ENCODE measurements at places on chromosomes 6 and 20.

GRCh38 chr6:138287144-138287955, 69.1 kb upstream of the PBOV1 start:
- DNase-seq = no peak
- H3K36me3 ChIP-seq = no peaks in the 10 kb centered on the region
- no peak overlapping the region for H3K27ac ChIP-seq
- H3K4me1 ChIP-seq = no peaks in the 10 kb centered on the region

DNA sequence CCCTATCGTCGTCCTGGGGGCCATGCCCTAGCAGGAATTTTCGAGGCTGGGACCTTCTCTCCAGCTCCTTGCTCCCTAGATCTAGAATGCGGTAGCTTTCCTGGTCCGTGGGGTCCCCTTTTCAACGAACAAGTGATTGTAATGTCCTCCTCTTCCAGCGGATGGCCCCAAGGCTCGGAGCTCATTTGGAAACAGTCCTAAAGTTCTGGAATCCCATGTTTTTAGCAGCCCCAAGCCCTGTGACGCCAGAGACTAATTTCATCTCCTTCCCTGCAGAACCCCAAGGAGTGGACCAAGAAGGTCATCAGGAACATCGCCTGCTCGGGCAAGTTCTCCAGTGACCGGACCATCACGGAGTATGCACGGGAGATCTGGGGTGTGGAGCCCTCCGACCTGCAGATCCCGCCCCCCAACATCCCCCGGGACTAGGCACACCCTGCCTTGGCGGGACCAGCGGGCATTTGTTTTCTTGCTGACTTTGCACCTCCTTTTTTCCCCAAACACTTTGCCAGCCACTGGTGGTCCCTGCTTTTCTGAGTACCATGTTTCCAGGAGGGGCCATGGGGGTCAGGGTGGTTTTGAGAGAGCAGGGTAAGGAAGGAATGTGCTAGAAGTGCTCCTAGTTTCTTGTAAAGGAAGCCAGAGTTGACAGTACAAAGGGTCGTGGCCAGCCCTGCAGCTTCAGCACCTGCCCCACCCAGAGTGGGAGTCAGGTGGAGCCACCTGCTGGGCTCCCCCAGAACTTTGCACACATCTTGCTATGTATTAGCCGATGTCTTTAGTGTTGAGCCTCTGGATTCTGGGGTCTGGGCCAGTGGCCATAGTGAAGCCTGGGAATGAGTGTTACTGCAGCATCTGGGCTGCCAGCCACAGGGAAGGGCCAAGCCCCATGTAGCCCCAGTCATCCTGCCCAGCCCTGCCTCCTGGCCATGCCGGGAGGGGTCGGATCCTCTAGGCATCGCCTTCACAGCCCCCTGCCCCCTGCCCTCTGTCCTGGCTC, 48.5 kb downstream of the PYGB start:
- no peaks in the 10 kb centered on the region for H3K27me3 ChIP-seq
- no peak for DNase-seq
- peak overlapping the region; percentile 72 for H3K27ac ChIP-seq

DNA sequence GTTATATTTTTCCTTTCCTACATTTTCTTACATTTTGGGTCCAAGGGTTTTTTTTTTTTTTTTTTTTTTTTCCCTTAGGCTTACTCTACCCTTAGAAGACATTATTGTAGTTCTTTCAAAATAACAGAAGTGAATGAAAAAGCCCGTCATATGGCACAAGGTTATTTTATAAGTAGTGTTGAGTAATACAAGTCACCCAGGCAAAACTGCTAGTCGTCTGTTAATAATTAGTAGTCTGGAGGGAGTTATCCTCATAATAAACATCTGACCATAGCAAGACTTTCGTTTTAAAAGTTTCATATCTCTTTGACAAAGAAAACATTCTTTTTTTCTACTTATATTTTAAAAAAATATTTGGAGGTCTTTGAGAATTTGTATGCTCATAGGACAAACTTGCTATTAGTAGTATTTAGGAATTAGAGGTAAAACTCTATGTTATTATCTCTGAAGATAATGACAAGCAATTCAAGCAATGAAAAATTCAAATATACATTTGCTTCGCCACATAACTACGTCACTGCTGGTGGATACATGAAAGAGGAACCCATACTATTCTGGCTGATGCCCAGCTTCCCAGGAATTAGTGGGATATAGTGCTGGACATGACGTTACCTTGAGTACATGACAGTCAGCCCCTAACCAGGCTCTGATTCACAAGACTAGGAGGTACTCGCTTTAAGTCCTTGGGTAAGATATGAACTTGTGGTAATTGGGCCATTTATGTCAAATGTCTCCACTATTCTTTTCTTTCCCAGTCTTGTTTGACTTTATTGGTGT, 532.8 kb downstream of the GRIK2 start:
- H3K27me3 ChIP-seq = no peaks in the 10 kb centered on the region
- H3K27ac ChIP-seq = no peak overlapping the region
- no peak for DNase-seq
- no peaks in the 10 kb centered on the region for H3K4me1 ChIP-seq

DNA sequence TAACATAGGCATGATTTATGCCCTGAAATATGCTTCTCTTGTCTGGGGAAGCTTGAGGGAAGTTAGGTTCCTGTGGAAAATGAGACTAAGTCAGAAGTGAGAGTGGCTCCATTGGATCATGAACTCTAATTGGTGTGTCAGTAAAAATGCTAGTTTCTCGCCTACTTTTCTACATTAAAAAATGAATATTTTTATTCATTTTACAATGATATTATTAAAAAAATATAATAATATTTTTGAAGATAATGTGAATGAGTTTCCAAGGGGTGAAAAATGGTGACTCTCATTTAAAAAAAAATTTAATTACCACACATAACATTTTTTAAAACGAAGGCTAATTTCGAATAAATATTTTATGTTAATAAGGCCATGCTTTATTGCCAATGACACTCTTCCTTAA, 84.2 kb downstream of the HIVEP1 start:
- no peak overlapping the region for H3K4me3 ChIP-seq
- H3K27me3 ChIP-seq = no peaks in the 10 kb centered on the region
- H3K36me3 ChIP-seq = no peaks in the 10 kb centered on the region
- DNase-seq = no peak
- H3K27ac ChIP-seq = no peak overlapping the region
- no peaks in the 10 kb centered on the region for H3K4me1 ChIP-seq

GRCh38 chr6:46381057-46381456, 110.2 kb downstream of the RCAN2 start:
- no peaks in the 10 kb centered on the region for H3K27me3 ChIP-seq
- H3K36me3 ChIP-seq = no peaks in the 10 kb centered on the region
- no peak for DNase-seq
- H3K27ac ChIP-seq = no peak overlapping the region
- H3K4me1 ChIP-seq = peaks cover 42% of the 10 kb centered on the region

DNA sequence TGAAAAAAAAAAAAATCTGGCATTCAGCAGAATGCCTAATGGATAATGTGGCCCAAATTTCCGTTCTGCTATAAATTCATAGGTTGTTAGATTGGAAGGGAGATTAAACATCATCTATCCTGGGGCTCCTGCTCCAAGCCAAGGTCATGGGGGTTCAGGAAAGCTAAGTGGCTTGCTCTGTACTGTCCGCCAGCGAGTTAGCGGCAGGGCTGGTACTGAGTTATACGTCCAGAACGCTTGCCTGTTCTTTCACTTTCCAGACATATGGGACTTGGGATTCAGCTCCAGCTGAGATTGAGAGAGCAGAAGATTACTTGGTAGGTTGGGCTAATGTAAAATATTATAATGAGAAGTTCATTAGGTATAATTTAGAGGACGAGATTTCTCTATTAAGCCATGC, 858 bp downstream of the RWDD1 start:
- DNase-seq = no peak
- peak overlapping the region; percentile 77 for H3K4me3 ChIP-seq
- no peaks in the 10 kb centered on the region for H3K27me3 ChIP-seq
- peaks cover 24% of the 10 kb centered on the region for H3K36me3 ChIP-seq
- peaks cover 46% of the 10 kb centered on the region for H3K4me1 ChIP-seq

Measured in esophagus muscularis mucosa (tissue), 4 donors.